Neural progenitor cell (in vitro differentiated cells): ENCODE measurements at places on chromosomes 4 and X.

- no peak for DNase-seq
Measured at GRCh38 chr4:124936427-124936826, 223.9 kb upstream of the ANKRD50 start.

- DNase-seq: no peak
Measured at GRCh38 chrX:37487271-37487670, 84.2 kb upstream of the LANCL3 start.

DNA sequence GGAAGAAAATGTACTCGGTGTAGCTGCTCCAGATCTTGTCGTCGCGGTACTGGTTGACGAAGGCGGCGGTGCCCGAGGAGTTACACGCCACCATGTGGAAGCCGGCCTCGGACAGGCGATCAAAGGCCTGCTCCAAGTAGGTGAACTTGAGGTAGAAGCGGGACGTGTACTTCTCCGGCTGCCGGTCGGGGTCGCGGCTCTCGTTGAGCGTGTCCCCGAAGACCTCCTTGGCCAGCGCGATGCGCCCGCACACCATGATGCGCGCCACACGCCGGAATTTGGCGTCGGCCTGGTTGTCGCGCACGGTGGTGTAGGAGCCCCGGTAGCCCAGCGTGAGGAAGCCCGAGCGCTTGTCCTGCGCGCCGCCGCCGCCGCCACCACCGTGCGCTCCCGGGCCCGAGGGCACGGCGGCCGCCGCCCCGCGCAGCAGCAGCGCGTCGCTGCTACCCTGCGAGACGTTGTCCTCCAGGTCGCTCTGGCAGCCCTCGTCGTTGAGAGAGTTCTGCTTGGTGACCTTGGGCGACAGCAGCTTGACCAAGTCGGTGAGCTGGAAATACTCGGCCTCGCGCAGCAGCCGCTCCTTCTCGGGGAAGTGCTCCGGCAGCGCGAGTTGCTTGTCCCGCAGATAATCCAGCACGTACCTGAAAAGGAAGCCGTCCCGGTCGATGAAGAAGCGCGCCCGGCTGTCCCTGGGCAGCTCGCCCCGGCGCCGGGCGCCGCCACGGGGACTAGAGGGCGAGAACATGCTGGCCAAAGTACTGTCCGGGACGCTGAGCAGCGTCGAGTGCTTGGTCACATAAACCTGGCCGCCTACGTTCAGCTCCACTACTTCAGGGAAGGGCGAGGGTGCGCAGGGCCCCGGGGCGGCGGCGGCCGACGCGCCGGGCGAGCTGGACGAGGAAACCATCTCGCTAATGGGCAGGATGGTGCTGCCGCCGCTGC, 775 bp downstream of the KCTD8 start:
- DNase-seq: peak; percentile 74

- no peak for DNase-seq
Measured at GRCh38 chrX:11438767-11439166, 145.6 kb downstream of the AMELX start.

GRCh38 chrX:102694749-102695148, 17.5 kb upstream of the GPRASP2 start:
- DNase-seq: no peak

DNA sequence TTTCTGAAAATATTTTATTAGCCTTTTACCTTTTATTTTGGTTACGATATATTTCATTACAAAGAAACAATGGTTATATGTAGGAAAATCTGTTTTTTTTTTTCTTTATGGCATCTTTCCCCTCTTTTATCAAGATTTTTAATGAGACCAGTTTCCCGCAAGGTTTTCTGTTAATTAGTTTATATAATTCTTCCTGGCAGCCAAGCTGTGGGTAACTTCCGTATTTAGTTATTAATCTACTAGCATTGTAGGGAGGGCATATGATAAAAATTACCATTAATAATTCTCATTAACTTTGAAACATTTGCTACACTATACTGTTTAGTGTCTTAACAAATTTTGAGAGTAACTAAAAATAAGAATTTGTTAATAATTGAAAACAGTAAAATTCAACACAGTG, 181.1 kb upstream of the GPRIN3 start:
- no peak for DNase-seq

DNA sequence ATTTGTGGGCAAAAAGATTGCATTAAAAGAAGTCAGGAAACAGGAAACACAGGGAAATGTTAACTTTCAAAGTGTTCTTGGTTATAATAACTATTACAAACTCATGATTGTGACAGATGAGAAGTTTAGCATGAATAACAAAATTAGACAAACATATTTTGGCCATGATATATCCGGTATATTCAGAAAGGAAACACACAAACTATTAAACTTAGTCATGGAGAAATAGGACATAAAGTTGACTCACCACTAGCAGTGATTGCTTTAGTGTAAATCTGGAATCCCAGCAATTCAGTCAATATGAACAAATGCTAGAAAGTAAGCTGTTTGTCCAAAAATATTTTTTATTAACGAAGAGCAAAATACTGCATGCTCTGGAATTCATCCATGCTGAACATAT, 1299.9 kb downstream of the C4orf33 start:
- no peak for DNase-seq

- no peak for DNase-seq
Measured at GRCh38 chr4:13524504-13525243, 19.6 kb downstream of the NKX3-2 start.

- DNase-seq: no peak
Measured at GRCh38 chr4:20944451-20944850, 244.2 kb downstream of the PACRGL start.

- DNase-seq: no peak
Measured at GRCh38 chrX:1264556-1264955, 4.1 kb upstream of the CSF2RA start.

DNA sequence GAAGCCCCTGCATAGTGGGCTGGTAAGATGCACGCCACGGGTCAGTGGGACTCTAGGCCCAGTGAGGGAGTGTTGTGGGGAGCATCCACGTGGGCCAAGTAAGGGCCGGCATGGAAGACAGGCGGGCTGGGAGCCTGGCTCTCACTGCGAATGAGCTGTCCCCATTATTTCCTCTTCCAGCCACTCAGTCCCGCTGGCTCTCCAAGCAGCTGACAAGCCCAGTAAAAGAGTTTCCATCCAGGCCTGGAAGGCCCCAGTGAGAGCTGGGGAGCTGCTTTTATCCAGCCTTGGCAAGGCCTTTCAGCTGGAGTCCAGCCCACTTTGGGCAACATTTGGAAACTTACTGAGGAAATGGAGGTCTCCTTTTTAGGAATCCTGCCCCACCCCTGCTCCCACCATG, 24.9 kb downstream of the APLN start:
- no peak for DNase-seq

DNA sequence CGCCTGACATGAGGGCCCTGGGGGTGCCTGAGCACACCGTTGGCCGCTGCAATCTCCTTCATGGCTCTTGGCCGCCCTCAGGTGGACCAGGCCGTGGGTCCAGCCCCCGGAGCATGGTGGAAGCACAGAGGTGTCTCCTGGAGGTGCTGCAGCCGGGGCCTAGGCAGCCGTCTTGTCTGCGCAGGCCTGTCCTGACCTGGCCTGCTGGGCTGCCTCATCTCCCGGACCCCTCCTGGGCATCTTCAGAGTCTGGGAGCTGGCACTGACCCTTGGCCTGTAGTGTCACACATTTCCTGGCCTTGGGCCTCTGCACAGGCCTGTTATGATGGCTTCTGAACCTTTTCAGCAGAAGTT, 20.9 kb downstream of the UVSSA start:
- DNase-seq: no peak

- peak; percentile 13 for DNase-seq
Measured at GRCh38 chr4:122826079-122826527, 528 bp upstream of the FGF2 start.

GRCh38 chr4:121050300-121050699, 22.0 kb downstream of the NDNF start:
- no peak for DNase-seq

GRCh38 chr4:162523171-162523570, 359.4 kb upstream of the FSTL5 start:
- DNase-seq: no peak

DNA sequence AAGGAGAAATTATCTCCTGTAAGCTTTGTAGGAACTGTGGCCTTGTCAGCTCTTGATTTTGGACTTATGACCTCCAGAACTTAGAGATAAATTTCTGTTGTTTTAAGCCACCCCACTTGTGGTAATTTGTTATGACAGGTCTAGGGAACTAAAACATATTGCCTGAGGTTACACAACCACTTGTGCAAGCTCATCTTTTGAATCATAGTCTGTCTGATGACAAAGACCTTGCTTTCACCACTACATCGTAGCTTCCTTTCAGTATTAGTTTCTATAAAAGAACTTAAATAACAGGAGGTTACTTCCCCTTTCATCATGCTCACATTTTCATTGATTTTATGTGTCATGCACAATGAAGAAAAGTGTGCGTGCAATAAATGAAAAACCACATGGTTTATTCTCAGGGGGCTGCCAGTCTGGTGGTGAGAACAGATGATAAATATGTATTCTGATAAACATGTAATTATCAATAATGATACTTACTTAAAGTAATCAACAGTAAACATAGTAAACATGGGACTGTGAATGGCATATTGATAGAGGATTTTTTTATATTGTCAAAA, 690.0 kb upstream of the HS3ST1 start:
- DNase-seq: no peak

GRCh38 chr4:6506616-6507140, 34.3 kb upstream of the PPP2R2C start:
- DNase-seq: no peak

DNA sequence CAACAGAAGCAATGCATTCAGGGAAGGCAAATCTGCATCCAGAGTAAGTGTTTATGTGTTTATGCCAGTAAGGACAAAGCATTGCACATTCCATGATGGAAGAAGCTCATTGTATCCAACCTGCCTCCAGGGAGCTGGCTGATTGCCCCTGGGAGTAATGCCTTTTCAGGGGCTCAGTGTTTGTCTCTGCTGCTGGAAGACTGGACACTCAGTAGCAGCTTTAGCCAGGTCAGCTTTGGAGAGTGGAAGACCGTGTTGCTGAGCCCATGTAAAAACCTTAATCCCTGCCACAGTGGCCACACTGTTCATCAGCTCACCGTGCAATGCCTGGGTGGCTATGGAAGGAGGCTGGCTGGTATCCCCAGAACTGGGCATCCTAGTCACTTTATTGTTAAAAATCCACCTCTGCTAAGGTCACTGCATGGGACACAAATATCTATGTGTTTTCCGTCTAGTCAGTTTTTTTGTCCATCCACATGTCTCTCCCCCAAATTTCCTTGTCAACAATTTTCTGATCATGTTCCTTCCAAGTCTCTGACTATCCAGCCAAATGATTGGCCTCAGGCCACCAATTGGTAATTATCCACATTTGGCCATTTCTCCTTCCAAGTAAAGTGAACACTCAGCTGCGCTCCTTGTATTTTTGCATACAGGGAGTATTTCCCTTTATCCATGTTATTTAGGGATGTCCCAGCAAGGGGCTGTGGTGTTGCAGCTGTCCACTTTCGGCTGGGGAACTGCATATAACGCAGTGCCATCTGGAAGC, 2044.5 kb upstream of the AGA start:
- DNase-seq: peak; percentile 25

DNA sequence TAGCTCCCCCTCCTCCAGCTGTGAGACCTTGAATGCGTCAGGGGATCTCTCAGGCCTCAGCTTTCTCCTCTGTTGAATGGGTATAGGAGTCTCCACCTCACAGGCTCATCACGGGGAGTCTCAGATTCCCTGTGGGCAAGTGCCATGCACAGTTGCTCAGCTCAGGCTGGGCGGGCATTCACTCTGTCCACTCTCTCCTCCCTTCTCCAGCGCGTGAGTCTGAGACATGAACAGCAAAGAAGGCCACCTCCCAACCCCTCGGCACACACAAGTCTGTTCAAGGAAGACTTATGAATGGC, 60.0 kb downstream of the HTRA3 start:
- DNase-seq: no peak

- DNase-seq: peak; percentile 54
Measured at GRCh38 chrX:371907-372306, 14.8 kb downstream of the PPP2R3B start.
